ENCODE measurements at places on chromosomes 11 and 22.

- no peak overlapping the region for H3K27ac ChIP-seq
- DNase-seq: no peak
- H3K36me3 ChIP-seq: no peaks in the 10 kb centered on the region
- H3K4me3 ChIP-seq: no peak overlapping the region
Observed at GRCh38 chr11:94018721-94019120, 2.4 kb upstream of the HEPHL1 start.

GRCh38 chr11:87861030-87861429 is 314.2 kb downstream of the RAB38 start:
- no peak overlapping the region for H3K27ac ChIP-seq
- H3K27me3 ChIP-seq: no peaks in the 10 kb centered on the region
- H3K4me1 ChIP-seq: no peaks in the 10 kb centered on the region
- no peak overlapping the region for H3K4me3 ChIP-seq
- DNase-seq: no peak

DNA sequence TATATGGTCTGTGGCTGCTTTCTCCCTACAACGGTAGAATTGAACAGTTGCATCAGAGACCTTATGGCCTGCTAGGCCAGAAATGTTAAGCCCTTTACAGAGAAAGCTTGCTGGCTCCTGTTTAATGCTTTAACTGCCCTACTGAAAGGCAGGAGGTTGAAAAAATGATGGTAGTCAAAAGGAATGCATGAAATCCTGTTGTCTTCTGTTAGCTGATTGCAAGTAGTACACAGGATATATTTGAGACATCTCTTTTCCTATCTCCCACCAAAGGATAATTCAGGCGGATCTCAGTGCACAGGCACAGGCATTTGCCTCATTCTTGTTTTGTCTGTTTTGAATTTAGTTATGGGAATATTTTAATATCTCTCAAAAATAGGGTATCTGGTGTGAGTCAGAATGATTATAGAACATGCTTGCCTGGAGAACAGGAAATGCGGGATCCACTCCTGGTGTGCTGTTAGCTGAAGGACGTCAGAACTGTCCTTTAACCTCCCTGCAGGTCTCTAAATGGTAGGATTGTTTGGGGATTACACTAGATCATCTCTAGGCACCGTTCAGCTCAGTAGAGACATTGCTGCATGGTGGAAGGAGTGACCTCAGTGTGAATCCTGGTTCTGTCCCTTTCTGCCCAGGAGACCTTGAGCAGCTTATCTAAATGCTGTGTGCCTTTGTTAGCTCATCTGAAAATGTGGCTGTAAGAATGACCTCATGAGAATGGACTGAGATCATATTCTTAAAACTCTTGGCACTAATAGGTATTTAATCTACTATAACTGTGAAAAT is 49.5 kb downstream of the PACS1 start:
- H3K27me3 ChIP-seq: no peaks in the 10 kb centered on the region
- H3K4me3 ChIP-seq: no peak overlapping the region
- peaks cover 17% of the 10 kb centered on the region for H3K4me1 ChIP-seq
- peak; percentile 92 for DNase-seq
- no peaks in the 10 kb centered on the region for H3K36me3 ChIP-seq

GRCh38 chr22:42269432-42270175 is 849 bp downstream of the TCF20 start:
- peaks cover 4% of the 10 kb centered on the region for H3K4me1 ChIP-seq
- H3K4me3 ChIP-seq: peak overlapping the region; percentile 65
- DNase-seq: no peak
- peaks cover 2% of the 10 kb centered on the region for H3K27me3 ChIP-seq
- H3K27ac ChIP-seq: peak overlapping the region; percentile 50
- no peaks in the 10 kb centered on the region for H3K36me3 ChIP-seq

DNA sequence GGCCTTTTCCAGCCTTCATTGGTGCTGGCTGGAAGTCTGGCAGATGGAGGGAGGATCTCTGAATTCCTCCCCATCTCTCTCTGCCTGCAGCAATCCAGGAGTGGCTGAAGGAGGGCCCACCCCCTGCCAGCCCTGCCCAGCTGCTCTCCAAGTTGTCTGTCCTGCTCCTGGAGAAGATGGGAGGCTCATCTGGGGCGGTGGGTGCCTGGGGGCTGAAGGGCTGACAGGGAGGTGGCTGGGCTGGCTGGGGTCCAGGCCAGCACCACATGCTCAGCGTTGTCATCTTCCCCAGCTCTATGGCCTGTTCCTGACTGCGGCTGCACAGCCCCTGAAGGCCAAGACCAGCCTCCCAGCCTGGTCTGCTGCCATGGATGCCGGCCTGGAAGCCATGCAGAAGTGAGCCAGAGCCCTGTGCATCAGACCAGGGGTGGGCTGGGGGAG is 12.2 kb downstream of the TKFC start:
- H3K36me3 ChIP-seq: peaks cover 7% of the 10 kb centered on the region
- H3K4me3 ChIP-seq: no peak overlapping the region
- DNase-seq: no peak
- no peak overlapping the region for H3K27ac ChIP-seq
- H3K27me3 ChIP-seq: no peaks in the 10 kb centered on the region

DNA sequence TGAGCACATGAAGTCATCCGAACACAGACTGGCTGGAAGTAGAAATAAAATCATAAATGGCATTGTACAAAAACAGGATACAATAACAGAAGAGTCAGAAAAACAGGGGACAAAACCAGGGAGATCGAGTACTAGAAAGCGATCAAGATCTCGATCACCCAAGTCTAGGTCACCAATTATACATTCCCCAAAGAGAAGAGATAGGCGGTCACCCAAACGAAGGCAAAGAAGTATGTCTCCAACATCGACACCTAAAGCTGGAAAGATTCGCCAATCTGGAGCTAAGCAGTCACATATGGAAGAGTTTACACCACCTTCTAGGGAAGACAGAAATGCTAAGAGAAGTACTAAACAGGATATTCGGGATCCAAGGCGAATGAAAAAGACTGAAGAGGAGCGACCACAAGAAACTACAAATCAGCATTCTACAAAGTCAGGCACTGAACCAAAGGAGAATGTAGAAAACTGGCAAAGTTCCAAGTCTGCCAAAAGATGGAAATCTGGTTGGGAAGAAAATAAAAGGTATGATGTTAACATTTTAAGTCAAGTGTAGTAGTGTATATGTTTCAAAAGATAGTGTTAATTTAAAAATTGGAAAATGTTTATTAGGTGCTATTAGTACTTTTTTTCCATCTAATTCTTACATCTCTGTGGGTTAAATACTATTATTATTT is 9.4 kb downstream of the PCF11 start:
- peaks cover 6% of the 10 kb centered on the region for H3K4me1 ChIP-seq
- H3K4me3 ChIP-seq: no peak overlapping the region

GRCh38 chr22:31155422-31155821 is 4.6 kb upstream of the RNF185 start:
- H3K36me3 ChIP-seq: no peaks in the 10 kb centered on the region
- peak; percentile 84 for DNase-seq
- peaks cover 7% of the 10 kb centered on the region for H3K4me1 ChIP-seq
- no peak overlapping the region for H3K4me3 ChIP-seq
- H3K27me3 ChIP-seq: no peaks in the 10 kb centered on the region
- H3K27ac ChIP-seq: no peak overlapping the region

DNA sequence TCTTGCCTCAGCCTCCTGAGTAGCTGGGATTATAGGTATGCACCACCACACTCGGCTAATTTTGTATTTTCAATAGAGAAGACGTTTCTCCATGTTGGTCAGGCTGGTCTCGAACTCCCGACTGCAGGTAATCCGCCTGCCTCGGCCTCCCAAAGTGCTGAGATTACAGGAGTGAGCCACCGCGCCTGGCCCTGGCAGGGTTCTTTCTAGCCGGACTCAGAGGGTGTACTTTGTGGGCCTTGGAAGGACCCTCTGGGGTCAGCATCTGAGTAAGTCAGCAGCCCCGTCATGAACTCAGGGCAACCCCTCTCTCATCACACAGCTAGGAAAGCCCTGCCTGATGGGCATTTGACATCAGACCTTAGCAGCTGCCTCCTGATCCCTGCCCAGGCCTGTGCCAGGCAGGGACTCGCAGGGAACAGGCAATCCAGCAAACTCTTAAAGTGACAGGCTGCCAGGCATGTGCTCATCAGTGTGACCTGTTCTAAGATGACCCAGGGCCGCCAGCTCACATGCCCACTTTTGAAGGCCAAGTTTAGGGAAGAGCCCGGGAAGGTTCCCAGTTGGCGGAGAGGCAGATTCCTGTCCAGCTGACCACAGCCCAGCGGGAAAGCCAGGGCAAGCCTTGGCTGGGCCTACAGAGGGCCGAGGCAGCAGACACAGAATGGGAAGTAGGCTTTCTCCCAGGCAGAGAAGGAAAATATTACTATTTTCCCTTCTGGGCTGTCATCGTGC is 92.9 kb downstream of the MORC2 start:
- H3K27ac ChIP-seq: no peak overlapping the region
- DNase-seq: no peak
- H3K27me3 ChIP-seq: no peaks in the 10 kb centered on the region
- H3K4me1 ChIP-seq: no peaks in the 10 kb centered on the region
- no peak overlapping the region for H3K4me3 ChIP-seq

GRCh38 chr11:111253131-111253530 is 7.6 kb downstream of the POU2AF2 start:
- no peak for DNase-seq
- peaks cover 3% of the 10 kb centered on the region for H3K27me3 ChIP-seq
- no peaks in the 10 kb centered on the region for H3K4me1 ChIP-seq
- no peaks in the 10 kb centered on the region for H3K36me3 ChIP-seq
- no peak overlapping the region for H3K4me3 ChIP-seq

GRCh38 chr11:20600551-20600950 is 1.1 kb downstream of the SLC6A5 start:
- H3K4me3 ChIP-seq: no peak overlapping the region
- no peaks in the 10 kb centered on the region for H3K4me1 ChIP-seq
- H3K36me3 ChIP-seq: no peaks in the 10 kb centered on the region
- DNase-seq: no peak
- no peak overlapping the region for H3K27ac ChIP-seq

DNA sequence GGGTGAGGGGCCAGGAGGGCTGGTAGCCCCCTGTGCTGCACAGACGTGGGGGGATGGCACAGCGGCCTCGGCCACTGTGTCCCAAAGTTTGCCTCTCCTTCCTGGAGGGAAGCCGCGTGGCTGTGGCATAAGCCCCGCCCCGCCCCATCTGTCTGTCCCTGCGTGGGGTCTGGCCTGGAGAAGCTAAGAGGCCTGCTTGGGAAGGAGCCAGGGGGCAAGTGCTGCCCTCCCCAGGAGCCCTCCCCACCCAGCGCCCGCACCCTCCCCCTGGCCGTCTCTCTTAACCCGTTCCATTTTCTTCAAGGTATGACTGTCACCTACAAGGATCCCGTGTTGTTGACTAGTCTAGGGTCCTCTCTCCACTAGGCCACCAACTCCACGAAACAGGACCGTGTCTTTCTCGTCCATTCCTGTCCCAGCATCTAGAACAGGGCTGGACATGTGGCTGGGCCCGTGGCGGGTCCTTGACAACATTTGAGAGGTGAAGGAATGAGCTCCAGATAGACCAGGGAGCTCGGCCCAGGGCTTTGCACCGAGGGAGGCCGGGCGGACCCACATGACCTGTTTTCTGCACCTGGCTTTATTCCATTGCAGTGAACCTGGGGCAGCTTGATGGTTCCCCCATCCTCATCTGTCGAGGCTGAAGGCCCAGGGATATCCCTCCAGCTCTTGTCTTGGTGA is 428.0 kb downstream of the TBC1D22A start:
- no peaks in the 10 kb centered on the region for H3K27me3 ChIP-seq
- H3K27ac ChIP-seq: no peak overlapping the region
- no peak overlapping the region for H3K4me3 ChIP-seq
- no peaks in the 10 kb centered on the region for H3K4me1 ChIP-seq

DNA sequence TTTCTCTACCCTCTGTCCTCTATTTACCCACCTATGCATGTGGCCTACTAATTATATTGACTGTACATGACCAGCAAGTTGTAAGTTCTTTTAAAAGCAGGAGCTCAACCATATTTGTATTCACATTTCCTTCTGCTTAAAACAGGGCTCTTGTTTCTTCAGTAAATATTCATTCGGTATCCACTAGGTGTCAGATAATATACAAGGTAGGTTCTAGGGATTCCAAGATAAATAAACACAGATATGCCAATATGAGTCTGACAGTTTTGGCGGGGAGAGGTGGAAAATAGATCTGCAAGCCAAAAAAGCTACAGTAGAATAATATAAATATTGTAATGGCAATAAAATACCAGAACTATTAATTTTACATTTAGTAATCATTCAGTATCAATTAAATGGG is 15.3 kb upstream of the RAB30 start:
- H3K4me1 ChIP-seq: no peaks in the 10 kb centered on the region
- H3K4me3 ChIP-seq: no peak overlapping the region
- no peak overlapping the region for H3K27ac ChIP-seq
- no peaks in the 10 kb centered on the region for H3K36me3 ChIP-seq

GRCh38 chr11:70203751-70204465 is 812 bp downstream of the FADD start:
- peaks cover 16% of the 10 kb centered on the region for H3K36me3 ChIP-seq
- peak; percentile 77 for DNase-seq
- H3K27ac ChIP-seq: peak overlapping the region; percentile 94
- H3K4me1 ChIP-seq: peaks cover 7% of the 10 kb centered on the region

DNA sequence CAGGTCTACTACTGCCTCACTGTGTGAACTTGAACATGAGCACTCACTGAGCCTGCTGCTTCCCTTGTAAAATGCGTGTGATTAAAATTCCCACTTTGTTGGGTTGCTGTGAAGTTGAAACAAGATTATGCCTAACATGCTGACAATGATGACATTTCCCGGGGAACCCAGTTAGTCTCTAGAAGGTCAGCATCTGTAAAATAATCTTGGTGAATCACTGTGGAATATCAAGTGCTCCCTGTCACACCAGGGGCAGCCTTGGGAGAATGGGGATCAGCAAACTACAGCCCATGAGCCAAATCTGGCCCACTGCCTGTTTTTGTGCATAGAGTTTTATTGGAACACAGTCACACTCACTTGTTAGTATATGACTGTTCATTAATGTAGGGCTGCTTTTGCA is 335.2 kb downstream of the MIAT start:
- H3K27ac ChIP-seq: no peak overlapping the region
- no peaks in the 10 kb centered on the region for H3K27me3 ChIP-seq
- no peaks in the 10 kb centered on the region for H3K4me1 ChIP-seq
- no peak for DNase-seq
- H3K4me3 ChIP-seq: no peak overlapping the region

- no peak for DNase-seq
- no peaks in the 10 kb centered on the region for H3K27me3 ChIP-seq
- no peaks in the 10 kb centered on the region for H3K36me3 ChIP-seq
- H3K4me3 ChIP-seq: no peak overlapping the region
Observed at GRCh38 chr11:46253258-46254132, 24.0 kb upstream of the CREB3L1 start.

GRCh38 chr11:108037636-108038035 is 28.9 kb downstream of the CUL5 start:
- H3K27ac ChIP-seq: peak overlapping the region; percentile 24
- no peak overlapping the region for H3K4me3 ChIP-seq
- peaks cover 2% of the 10 kb centered on the region for H3K36me3 ChIP-seq
- H3K4me1 ChIP-seq: peaks cover 8% of the 10 kb centered on the region
- no peaks in the 10 kb centered on the region for H3K27me3 ChIP-seq

GRCh38 chr11:34431979-34432378 is 6.8 kb upstream of the CAT start:
- DNase-seq: no peak
- no peaks in the 10 kb centered on the region for H3K27me3 ChIP-seq
- H3K4me3 ChIP-seq: no peak overlapping the region
- H3K36me3 ChIP-seq: no peaks in the 10 kb centered on the region
- peaks cover 9% of the 10 kb centered on the region for H3K4me1 ChIP-seq

GRCh38 chr11:44366741-44367140 is 56.8 kb upstream of the ALX4 start:
- no peak overlapping the region for H3K27ac ChIP-seq
- no peaks in the 10 kb centered on the region for H3K4me1 ChIP-seq
- no peak overlapping the region for H3K4me3 ChIP-seq
- H3K36me3 ChIP-seq: no peaks in the 10 kb centered on the region
- H3K27me3 ChIP-seq: peaks cover 7% of the 10 kb centered on the region
- no peak for DNase-seq

Data from fibroblast of lung (primary cell).